ENCODE measurements at places on chromosomes 3 and 15.

DNA sequence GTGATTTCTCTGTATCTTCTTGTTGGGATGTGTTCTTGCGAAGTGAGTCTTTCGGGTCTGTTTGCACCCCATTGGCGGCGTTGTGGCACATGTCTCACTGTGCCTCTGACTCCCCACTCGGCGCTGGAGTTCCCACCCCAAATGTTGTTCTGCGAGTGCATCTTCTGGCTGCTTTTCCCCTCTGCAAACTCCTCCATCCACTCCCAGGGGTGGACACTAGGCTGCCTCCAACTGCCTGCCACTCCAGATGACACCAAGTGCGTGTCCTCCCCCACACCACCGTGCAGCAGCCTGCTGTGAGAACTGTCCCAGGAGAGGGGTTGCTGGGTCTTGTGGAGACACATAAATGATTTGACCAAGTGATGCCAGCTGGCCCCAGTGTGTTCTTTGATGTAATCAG is 17.6 kb downstream of the EFCC1 start:
- no peak for DNase-seq

DNA sequence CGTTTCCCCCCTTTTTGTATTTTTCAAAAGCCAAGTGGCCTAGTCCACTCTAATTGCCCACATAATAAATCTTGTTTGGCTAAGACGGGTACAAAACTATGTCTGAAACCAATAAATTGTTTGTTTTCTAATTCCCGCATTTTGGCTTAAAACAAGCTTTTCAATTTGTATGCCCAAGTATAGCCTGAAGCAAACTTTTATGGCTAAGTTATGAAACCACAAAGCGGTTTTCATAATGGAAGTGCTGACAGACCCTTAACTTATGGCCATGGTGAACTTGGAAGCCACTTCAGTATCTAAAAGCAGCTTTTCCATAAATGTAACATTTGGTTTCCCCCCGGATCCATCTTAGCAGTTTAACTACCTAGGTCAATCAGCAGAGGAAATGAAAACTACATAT is 29.9 kb upstream of the POLR2M start:
- no peak for DNase-seq

- no peak for DNase-seq
Measured at GRCh38 chr15:93700051-93700450, 531.3 kb upstream of the MCTP2 start.

DNA sequence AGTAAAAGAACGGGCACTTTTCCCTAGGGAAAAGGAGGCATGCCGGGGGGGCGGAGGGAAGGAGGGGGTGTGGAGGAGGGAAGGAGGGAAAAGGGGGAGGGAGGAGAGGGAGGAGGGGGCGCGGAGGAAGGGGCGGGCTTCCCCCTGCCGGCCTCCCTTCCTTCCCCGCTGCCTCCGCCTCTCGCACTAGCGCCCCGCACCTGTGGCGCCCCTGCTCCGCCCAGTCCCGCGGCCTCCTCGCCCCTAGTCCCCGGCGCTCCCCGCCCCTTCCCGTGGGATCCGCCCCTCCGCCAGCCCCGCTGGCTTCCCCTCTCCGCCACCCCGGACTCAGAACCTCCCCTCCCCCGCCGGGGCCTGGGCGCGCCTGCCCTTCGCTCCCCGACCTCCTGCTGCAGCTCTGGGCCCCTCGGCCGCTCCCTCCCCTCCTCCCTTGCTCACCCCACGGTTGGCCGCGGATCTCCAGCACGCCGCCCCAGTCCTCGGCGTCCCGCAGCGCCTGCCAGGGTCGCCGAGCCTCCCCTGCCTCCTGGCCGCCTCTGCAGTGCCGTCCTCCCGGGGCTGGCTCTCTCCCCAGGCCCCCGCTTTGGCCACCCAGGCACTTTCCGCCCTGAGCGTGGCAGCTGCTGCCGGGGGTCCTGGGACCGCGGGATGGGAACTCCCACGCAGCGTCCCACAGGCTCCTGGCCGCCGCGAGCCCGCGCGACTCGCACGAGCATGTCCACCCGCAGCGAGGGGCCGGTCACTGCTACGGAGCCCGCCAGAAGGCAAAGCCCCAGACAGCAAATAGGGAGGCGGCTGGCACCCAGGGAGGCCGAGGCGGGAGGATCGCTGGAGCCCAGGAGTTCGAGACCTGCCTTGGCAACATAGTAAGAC is 147.4 kb downstream of the TJP1 start:
- DNase-seq = no peak

DNA sequence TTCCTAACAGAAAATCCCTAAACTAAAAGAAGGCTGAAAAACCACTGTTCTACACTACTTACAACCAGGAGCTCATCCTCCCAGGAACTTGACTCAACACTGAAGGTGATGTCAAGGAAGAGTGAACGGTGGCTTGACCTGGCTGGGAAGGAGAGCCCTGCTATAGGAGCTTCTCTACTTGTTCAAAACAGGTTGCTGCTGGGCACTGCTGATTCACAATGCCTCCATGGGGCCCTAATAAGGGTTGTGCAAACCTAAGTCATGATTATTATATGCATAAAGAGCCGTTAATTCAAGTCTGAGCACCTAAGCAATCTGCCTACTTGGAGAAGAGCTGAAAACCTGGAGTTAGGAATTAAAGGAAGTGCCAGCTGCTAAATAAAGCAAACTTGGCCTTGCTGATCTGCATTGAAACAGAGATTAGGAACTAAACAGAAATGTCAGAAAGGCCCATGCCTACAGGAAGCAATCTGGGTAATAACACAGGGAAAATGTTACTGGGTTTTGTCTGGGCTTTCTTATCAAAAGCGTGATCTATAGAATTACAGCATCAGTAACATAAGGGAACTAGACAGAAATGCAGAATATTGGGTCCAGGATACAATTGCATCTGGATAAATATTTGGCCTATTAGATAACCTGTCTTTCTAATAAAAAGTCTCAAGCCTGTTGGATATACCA is 243.2 kb downstream of the NEK10 start:
- DNase-seq = no peak

- DNase-seq = no peak
Measured at GRCh38 chr3:77939726-77940125, 899.8 kb downstream of the ROBO2 start.
